ENCODE measurements at places on chromosomes 16 and 17. TPM values are rescaled to one million over a fixed set of nuclear protein-coding genes. Genes with fewer than 3 reads are reported as not detected.

DNA sequence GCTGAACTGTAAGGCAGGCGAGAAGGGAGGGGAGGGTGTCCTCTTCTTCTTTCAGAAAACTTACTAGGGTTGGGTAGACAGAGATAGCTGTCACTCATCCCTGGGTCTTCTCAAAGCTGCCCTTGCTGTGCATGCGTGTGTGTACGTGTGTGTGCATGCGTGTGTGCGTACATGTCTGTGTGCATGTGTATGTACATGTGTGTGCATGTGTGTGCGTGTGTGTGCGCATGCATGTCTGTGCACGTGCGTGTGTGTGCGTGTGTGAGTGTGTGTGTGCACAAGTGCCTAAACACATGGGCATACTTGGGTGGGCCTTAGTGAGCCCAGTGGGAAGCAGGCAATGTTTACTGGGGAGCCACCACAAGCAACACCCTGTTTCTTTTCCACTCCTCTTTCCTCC lies 154.8 kb upstream of the TNRC6C start:
- H3K27me3 ChIP-seq = peaks cover 37% of the 10 kb centered on the region
- H3K36me3 ChIP-seq = no peaks in the 10 kb centered on the region
- no peak overlapping the region for H3K27ac ChIP-seq
- no peak overlapping the region for H3K4me3 ChIP-seq
- DNase-seq = no peak

- H3K4me3 ChIP-seq = peak within 1 kb of the TSS; percentile 61
- H3K36me3 ChIP-seq = 0 out of 2 replicates have a peak, but pooled peaks cover 5% of the 10 kb centered on the region
- H3K27me3 ChIP-seq = peaks cover 100% of the 10 kb centered on the region
- H3K4me1 ChIP-seq = peaks cover 32% of the 10 kb centered on the region
- no peak within 1 kb of the TSS for H3K27ac ChIP-seq
- no peak for DNase-seq
Observed at GRCh38 chr17:48610282-48611211, at the start of gene HOXB7. Gene HOXB7, minus strand, starts transcription at chr17:48611017. Its CDS starts 99 bp downstream, at chr17:48610918.

- no peak for DNase-seq
- no peaks in the 10 kb centered on the region for H3K27me3 ChIP-seq
- no peak overlapping the region for H3K4me3 ChIP-seq
- H3K36me3 ChIP-seq = peaks cover 20% of the 10 kb centered on the region
- peak overlapping the region; percentile 73 for H3K27ac ChIP-seq
- H3K4me1 ChIP-seq = peaks cover 16% of the 10 kb centered on the region
Observed at GRCh38 chr17:4161967-4162305, 18.9 kb downstream of the CYB5D2 start.

DNA sequence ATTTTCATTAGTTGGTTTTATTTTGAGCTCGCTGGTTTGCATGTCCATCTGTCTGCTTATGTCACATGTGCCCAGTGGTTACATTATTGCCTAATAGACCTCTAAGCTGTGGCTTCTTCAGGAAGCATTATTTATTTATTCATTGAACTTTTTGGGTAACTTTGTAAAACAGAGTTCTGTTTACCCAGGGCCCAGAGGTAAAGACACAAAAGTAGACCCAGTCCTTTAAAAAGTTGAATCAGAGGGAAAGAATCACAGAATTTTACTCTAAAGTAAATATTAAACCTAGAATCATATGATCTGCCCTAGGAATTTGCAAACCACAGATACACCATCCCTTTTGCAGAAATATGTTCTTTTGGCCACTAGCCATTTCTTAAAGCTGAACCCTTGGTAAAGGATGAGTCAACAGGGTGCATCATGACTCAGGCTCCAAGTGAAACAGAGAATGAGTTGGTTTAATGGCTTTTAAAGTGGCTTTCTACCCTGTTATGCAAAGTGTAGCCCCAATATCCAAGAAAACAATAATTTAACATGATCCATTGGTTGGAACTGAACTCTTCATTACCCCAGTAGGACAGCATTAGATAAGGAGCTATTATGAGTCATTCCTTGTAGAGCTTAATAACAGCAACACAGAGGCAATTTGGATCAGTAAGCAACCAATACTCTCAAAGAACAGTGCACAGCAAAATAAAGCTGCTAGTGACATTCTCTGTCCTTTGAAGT lies 236.3 kb downstream of the KCNJ2 start:
- no peak overlapping the region for H3K4me3 ChIP-seq
- no peak for DNase-seq
- no peaks in the 10 kb centered on the region for H3K4me1 ChIP-seq
- no peaks in the 10 kb centered on the region for H3K36me3 ChIP-seq

- no peaks in the 10 kb centered on the region for H3K27me3 ChIP-seq
- peaks cover 9% of the 10 kb centered on the region for H3K4me1 ChIP-seq
- H3K36me3 ChIP-seq = no peaks in the 10 kb centered on the region
- peak overlapping the region; percentile 92 for H3K27ac ChIP-seq
- H3K4me3 ChIP-seq = peak overlapping the region; percentile 27
Observed at GRCh38 chr17:81309140-81309858, 14.2 kb upstream of the SLC38A10 start.

DNA sequence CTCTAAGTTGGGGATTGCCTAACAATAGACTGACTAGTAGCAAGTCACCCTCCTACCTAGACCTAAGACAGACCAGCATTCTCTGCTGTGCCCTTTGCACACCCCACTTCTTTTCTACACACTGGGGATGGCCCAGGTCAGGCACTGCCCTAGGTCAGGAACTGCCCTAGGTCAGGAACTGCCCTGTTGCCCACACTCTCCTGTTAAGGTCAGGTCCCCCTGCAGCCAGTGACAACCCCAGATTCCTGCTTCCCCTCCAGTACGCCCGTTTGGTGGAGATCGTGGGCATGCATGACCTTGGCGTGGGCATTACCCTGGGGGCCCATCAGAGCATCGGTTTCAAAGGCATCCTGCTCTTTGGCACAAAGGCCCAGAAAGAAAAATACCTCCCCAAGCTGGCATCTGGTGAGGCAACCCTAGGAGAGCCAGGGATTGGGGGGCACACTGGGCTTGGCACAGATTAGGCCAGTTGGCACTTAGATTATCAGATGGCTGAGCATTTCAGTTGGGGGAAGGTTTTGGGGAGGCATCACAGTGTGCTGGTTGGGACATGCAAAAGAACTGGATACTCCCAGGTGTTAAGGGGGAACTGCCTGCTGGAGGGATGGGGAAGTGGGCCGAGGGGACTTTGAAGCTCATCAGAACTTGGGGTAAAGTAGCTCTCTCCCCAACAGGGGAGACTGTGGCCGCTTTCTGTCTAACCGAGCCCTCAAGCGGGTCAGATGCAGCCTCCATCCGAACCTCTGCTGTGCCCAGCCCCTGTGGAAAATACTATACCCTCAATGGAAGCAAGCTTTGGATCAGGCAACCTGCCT lies 1.7 kb downstream of the ACADVL start:
- H3K36me3 ChIP-seq = peaks cover 13% of the 10 kb centered on the region
- peak overlapping the region; percentile 89 for H3K4me3 ChIP-seq
- H3K27ac ChIP-seq = no peak overlapping the region
- peaks cover 4% of the 10 kb centered on the region for H3K27me3 ChIP-seq
- peaks cover 35% of the 10 kb centered on the region for H3K4me1 ChIP-seq

Gene SYT17
- 6.8 TPM for total RNA-seq

All from WTC11 (cell line).